ENCODE measurements at places on chromosomes 5 and 9.

GRCh38 chr9:117734523-117735314, 30.5 kb downstream of the TLR4 start:
- DNase-seq = no peak

DNA sequence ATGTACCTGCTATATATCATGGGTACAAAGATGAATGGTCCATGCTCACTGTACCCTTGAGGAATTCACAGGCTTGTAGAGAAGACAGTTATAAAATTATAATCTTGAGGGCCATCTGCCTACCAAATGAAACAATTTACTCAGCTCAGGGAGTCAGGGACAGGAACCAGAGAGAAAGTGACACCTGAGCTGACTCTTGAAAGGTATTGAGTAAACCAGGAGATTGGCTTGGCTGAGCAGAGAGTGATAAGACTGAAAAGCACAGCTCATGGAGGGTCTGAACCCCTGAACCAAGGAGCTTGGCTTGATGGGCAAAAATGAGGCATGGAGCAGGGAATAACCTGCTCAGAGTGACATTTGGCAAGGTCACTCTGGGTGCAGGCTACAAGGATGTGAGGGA, 147.3 kb downstream of the FAM114A2 start:
- no peak for DNase-seq

- DNase-seq = no peak
These were observed 359.3 kb downstream of the SH3GL2 start for GRCh38 chr9:17938035-17938655.

GRCh38 chr5:71629950-71630349, 42.8 kb downstream of the MCCC2 start:
- DNase-seq = no peak

- no peak for DNase-seq
These were observed 4.0 kb downstream of the MAT2B start for GRCh38 chr5:163509291-163509951.
